ENCODE measurements at places on chromosomes 5 and 9.
A peak's percentile ranks its signal among the peaks of the same experiment; 100 is the strongest.

DNA sequence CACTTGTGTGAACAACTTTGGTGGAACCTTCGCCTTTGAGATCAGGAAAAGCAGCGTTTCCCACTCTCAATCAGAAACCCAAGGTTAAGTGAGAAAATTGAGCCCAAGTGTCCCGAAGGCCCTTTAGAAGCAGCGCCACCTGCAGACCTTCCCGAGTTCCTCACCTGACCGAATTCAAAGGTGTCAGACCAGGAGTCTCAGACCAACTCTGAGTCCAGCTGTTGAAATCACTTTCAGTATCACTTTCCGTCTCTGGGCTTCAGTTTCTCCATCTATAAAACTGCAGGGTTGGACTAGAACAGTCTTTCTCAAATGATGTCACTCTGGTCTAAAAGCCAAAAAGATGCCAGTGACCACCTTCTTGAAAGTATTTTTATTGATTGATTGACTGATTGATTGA lies 31.7 kb upstream of the GRHPR start:
- DNase-seq = peak; percentile 44

DNA sequence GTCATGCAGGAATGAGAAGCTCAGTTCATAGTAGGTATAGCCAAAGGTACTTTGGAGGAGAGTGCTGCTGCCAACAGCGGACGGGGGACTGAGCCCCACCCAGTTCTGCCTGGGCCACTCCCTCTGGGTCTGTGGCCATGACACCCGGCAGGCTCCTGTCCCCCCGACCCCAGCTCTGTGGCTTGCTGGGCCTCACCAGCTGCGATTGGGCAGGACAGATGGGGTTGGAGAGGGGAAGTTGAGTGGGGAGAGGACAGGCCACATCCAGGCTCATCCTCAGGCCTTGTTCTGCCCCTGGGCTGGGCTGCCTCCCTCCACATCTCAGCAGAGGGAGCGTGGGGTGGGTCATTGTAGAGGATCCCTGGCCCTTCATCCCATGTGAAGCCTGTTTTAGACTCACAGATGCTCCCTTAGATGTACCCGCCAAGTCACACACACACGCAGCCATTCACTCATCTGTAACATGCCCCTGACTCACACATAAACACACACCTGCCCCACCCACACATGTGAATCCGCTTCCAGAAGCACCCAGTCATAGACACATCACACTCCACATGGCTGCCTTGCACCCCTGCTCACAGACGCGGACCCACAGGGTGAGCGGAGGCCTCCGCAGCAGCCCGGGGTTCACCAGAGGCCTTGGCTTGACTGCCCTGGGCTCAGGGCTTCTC lies 48.8 kb downstream of the NTNG2 start:
- DNase-seq = no peak

GRCh38 chr5:76525956-76526355 lies 97.2 kb downstream of the F2RL2 start:
- DNase-seq = no peak

- DNase-seq = no peak
Measured at GRCh38 chr5:105218018-105218417, 1655.4 kb upstream of the NUDT12 start.

DNA sequence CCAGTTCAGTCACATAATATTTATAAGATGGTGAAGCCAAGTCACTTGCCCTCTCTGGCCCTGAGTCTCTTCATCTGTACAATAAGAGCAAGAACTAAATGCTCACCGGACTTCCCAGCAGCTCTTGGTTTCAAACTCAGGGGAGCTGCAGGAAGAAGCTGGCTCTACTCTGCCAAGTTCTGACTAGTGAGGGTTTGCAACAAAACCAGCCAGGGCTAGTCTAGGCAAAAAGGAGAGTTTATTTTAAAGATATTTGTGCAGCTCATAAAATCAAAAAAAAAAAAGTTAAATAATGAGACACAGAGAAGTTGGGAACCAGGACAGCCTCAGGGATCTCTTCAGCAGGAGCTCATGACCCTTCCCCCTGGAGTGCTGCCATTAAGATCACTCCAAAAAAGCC lies 107.3 kb downstream of the DOCK2 start:
- DNase-seq = no peak

GRCh38 chr9:100428871-100429654 lies 2.1 kb downstream of the MSANTD3 start:
- DNase-seq = no peak

GRCh38 chr5:33067291-33067690 lies 356.2 kb downstream of the NPR3 start:
- DNase-seq = no peak

GRCh38 chr5:61831736-61832135 lies 474.3 kb upstream of the KIF2A start:
- DNase-seq = no peak

- DNase-seq = no peak
Measured at GRCh38 chr5:181163487-181164075, 16.2 kb downstream of the OR2V2 start.

- DNase-seq = no peak
Measured at GRCh38 chr5:108760512-108760911, 12.8 kb downstream of the FER start.

GRCh38 chr5:38832810-38833209 lies 13.0 kb upstream of the OSMR start:
- DNase-seq = no peak

DNA sequence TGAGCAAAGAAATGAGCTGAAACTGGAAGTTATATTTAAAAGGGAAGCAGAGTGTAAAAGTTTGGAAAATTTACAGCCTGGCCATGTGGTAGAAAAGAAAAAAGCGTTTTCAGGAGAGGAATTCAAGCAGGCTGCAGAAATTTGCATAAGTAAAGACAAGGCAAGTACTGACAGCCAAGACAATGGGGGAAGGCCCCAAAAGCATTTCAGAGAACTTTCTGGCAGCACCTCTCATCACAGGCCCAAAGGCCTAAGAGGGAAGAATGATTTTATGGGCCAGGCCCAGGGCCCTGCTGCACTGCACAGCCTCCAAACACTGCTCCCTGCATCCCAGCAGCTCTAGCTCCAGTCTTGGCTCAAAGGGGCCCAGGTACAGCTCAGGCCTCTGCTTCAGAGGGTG lies 169.7 kb downstream of the GLIS3 start:
- no peak for DNase-seq

DNA sequence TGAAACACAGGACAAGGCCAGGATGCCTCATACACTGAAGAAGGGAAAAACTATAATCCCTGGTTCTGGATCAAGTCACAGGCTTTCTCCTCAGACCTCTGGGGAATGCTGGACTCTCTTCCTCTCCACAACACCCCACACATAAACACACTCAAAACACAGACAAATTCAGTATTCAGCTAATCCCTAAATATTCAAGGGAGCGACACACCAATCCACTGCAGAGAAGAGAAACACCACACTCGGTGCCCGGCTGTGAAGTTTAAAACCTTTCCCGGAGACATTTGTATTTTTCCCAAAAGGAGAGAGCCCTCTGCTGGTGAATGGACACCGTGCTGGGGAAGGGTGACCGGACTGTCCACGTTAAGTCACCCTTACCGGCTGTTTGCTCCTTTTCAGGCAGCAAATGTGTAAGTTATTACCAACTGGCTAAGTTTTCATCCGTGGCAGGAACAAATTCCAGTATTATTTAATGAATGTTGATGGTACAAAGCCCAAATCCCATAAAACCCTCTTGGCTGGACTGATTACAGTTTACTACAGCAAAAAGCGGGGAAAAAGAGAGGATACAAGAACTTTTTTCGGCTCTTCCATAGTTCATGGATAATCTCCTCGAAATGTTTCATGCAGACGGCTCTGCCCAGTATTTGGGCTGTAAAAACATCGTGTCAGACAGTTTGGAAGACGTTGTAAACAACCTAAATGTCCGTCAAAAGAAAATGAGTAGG lies 130.9 kb upstream of the SLC30A5 start:
- peak; percentile 23 for DNase-seq

DNA sequence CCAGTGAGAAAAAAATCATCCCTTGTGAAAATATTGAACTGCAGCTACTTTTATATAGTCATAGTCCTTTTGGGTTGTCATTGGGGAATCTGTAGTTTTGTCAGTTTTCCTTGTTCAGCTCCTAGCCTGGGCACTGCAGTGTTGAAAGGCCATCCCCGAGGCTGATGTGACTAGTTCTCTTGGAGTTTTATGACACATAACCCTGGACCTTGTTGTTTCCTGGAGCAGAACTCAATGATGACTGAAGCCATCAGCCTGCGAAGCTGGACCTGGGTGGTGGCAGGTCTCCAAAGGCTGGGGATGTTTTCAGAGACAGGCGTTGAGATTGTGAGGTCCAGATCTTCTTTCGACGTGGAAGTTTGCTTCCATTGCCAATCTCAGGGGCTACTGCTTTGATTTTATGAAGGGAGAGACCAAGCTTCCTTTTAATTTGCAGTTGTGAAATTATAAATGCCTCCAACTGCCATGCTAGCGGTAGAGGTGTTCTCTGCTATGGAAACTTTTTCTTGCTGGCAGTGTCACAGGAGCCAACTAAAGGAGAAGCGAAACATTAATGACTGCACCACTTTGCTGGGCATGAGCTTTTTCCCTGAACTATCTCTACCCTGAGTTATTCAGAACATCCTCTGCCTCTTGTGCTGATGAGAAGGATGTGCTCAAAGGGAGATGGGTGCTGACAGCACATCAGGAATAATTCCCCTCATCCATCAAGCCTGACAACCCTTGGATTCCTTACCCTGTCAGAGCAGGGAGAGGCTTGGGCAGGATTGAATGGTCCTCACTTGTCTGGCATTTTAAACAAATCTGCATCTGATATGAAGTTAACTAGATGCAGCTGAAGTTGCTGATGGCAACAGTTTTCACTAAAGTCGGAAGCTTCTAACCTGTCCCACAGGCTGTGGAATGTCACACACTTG lies 209.6 kb downstream of the MAST4 start:
- DNase-seq = no peak

DNA sequence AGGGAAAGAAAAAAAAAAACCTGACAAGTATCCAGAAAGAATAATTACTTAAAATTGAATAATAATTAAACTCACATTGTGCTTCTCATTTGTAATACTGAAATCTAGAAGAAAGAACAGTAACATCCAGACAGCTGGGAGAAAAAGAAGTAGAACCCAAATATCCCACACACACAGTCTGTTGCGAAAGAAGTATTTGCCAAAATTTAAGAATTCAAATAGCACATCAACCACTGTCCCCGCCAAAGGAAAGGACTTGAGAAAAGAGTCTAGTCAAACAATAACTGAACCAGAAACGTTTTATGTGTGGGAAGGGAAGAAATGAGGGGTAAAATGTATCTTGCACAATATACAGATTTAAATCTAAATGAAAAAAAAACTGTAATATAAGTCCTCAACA lies 202.8 kb downstream of the MLLT3 start:
- no peak for DNase-seq

DNA sequence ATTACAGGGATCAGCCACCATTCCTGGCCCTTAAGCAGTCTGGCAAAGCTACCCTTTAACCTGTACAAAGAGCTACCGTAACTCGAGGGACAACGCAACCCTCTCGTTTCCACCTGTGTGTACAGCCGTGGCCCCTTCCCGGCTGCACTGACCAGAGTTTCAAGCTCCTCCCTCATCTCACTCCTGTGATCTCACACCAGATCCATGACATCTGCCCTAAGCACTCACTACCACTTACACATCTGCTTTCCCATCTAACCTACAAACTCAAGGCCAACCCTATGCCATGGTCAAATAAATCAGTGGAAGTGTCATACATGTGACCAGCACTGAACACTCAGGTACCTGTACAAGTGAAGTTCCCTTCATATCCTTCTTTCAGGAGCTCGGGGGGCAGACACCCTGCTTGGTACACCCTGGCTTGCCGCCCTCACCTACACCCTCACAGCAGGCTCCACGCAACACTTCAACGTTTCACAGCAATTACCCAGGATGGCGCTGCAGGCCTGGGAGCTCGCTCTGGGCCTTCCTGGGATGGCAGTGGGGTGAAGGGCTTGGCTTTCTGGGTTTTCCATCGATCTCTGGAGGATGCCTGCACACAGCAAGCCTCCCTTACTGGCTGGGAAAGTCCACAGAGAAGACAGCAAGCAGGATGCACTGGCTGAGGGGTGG lies 61.7 kb downstream of the PRRT1B start:
- DNase-seq = no peak

DNA sequence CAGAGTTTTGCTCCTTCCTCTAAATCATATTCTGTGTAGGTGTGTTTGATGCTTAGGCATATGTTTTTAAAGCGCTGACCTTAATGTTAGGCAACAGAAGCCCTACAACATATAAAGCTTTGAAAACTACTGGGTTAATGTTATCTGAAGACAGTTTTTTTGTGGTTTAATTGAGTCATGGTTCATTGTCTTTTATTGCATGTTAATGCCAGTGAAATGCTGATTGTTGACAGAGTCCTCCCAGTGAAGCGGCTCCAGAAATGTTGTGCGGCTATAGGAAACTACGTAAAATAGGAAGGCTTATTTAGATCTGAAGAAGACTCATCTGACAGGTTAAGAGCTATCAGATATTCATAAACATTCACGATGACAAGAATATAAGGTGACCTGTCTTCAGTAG lies 424.6 kb downstream of the CCDC171 start:
- DNase-seq = no peak

DNA sequence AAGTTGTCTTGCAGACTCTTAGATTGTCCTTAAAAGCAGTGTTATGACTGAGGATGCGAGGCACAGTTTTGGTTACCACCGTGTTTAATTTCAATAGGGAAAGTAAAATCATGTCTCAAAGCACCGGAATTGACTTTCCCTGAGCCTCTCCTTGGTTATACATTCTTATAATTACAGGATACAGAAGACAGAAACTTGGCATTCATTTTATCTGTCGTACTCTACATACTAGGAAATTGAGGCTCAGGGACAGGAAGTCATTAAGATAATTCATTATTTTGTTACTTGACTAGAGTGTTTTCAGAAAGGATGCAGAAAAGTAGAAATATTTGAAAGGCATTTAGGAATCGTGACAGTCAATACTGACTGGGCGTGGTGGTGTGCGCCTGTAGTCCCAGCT lies 54.0 kb upstream of the SPATA31D4 start:
- no peak for DNase-seq

DNA sequence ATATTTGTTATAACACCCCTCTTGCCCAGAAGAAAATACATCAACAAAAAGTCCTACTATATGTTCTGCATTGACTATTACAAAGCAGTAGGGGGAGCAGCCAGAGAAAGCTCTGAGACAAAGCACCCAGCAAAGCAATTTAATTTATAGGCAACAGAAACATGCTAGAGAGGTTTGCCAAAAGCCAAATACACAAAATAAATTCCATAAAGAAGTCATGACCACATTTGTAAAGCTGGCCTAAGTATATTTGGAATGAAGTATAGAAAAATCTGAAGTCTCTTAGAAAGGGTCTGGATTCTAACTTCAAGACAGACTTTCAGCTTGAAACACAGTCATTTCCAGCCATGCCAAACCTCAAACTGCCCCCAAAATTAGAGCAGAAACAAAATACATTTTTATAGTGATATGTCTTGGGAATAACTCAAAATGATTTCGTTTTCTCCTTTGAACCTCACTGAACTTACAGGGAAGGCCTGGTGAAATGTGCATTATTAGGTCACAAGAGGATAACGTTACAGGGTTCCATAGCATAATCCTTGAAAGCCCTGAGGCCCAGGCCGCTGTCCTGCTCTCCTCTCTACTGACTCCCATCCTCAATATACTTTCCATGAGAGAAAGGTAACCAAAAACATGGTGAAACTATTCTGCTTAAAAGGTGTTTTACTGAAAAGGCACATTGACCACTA lies 451.8 kb downstream of the RAB3C start:
- peak; percentile 53 for DNase-seq
